OCI-LY7 (cell line): ENCODE measurements at places on chromosomes 2 and 18.
A peak's percentile ranks its signal among the peaks of the same experiment; 100 is the strongest.

DNA sequence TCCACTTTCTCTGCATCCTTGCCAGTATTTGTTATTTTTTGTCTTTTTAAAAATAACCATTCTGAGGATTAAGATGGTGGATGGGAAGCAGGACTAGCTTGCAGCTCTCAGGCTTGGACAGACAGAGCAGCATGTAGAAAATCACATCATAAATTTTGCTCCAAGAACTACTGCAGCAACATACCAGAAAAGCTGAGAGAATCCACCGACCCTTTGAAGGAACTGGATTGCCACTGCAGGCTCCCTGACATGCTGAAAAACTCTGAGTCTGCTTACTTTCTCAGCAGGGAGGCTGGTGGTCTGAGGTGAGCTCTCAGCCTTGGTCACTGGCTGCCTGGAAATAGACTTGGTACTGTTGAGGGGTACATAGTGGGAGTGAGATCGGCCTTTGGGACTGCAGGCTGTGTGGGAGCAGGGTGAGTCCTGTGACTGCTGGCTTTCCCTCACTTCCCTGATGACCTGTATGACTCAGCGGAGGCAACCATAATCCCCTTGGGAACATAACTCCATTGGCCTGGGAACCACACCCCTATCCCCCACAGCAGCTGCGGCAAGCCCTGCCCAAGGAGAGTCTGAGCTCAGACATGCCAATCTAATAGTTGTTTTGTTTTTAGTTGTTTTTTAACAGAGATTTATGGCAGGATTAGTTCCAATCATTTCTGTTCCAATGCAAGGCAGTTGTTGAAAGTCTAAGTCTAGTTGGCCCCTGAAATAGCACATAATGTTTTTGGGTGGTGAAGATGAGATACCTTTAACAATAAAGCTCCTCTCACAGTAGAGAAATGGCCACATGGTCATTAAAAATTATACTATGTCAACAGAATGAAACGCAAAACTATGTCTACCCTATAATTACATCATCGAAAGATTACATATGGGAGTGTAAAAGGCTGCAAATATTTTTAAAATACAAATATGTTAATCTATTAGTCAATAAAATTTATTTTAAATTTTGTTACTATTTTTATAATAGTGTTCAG is 414.2 kb upstream of the CHAC2 start:
- DNase-seq = no peak

DNA sequence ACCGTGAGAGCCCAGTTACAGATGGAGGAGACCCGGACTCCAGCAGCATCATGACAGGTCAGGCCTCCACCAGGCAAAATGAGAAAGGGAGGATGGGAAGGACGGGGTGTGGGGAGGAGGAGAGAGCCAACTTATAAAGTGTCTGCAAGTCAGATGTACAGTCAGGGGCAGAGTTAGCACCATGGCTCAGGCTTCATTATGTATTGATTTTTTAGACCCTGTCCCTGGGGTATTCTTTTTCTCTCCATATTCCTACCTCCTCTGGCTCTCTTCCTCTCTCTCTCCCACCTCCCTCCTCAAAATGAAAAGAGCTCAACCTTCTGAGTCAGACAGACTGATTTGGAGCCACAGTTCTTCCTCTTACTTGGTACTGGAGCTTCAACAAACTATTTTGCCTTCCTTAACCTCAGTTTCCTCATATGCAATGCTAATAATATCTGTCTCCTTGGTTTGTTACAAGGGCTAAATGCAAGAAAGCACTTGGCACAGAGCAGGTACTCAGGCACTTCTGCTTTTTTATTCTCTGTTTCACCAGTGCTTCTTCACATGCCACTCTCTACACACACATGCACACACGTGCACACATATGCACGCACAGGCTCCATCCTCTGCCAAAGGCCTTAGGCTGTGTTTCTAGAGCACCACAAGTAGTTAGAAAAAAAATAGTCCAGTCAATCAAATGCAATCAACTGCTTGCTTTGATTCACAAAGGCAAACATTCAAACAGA is 92.3 kb upstream of the PKDCC start:
- DNase-seq = peak; percentile 7

DNA sequence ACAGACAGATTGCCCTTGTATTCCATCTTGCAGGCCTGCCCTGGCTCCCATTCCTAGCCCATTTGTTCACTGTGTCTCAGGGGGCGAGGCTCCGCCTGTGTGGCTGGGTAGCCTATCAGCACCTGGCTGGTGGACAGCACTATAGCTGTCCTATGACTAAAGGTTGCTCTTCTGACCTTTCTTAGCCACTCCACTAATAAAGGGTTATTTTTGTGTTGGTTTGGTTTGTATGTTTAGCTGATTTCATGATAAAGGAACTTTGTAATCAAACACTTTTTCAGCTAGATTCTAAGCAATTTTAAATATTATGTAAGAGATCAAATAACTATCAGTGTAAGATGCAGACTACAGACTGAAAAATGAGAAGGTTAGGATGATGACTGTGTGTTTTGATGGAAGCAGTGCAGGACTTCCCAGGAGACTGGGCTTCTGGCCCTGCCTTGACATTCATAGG is 72.2 kb downstream of the CRIM1 start:
- DNase-seq = no peak

- peak; percentile 43 for DNase-seq
Observed at GRCh38 chr2:230814616-230815015, 50.1 kb upstream of the ITM2C start.

DNA sequence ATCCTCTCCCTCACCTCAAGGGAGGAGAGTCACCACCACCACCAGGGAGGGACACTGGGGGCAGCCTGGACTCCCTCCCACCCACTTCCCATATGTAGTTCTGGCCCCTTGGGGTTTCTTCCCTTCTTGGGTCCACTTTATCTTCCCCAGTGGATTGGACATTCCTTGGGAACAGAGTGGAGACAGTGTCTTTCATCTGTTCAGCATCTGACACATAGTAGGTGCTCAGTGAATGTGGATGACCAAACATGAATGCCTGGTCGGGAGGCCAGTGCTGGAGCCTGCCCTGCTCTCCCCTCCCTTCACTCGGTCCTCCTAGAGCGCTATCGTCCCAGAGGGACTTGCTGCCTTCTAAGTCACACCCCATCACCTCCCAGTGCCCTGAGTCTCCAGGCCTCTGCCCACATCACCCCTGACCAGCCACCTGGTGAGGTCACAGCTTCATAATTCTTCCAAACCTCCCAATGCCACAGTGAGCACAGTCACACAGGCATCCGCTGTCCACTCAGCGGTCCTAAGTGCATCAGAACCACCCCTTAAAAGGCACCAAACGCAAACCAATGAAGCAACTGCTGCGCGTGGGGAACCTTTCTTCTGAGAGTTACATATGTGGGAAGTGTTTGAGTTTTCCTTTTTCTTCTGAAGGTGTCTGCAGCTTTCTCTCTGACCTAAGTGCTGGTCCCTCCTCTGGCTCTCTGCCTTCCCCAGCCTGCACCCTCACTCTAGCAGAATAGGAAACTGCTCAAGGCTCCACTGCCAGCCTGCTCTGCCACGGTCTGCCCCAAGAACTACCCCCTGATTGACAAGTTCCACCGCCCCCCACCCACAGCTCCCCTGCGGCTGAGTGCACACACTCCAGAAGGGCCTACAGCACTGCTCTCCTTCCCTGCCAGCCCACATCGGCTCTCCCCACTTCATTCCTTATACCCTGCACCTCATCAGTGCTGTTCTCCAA is 7.2 kb upstream of the SFXN5 start:
- no peak for DNase-seq

GRCh38 chr2:156338578-156338977 is 6.1 kb upstream of the NR4A2 start:
- DNase-seq = no peak

DNA sequence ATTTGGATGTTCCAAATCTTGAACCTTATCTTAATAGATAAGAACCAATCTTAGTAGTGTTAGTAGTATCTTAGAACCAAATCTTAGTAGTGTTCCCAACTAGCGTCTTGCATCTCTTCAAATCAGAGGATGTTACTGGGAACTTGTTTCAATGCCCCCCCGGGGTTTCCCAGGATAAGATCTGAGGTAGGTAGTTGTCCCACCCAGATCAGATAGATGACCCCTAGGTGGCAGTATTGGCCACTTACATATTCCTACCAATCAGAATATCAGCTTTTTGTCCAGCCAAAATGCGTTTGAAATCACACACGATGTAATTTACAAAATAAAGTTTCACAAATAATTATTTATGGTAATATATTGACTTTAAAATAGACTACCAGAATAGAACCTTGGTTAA is 314.8 kb downstream of the MBD2 start:
- DNase-seq = peak; percentile 41

DNA sequence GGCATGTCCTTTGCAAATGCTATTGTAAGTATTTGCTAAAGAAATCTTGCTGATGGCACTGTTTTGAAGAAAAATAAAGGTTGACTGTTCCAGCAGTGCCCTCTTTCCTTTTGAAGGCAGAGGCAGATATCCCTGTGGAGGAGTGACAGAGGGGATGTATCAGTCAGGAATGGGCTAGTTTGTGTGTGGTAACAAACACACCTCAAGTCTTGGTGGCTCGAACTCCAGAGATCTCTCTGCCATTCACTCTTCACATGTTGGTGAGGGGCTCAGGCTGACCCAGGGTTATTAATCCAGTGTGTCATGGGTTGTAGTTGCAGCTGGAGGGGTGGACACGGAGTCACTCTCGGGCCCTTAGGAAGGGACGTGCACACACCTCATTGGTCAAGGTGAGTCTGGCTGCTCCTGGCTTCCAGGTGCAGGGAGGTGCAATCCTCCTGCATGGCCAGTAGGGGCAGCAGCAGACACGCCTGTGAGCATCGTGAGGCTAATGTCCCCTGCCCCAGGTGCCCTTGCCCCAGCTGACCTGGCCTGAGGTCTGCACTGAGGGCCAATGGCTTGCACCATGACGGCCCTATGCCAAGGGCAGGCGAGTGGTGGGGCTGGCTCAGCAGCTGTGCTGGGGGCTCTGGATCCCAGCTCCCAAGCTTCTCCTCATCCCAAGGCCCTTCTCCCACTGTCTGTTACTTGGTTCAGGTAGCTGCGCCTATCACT is 146.5 kb downstream of the ASB1 start:
- peak; percentile 29 for DNase-seq

DNA sequence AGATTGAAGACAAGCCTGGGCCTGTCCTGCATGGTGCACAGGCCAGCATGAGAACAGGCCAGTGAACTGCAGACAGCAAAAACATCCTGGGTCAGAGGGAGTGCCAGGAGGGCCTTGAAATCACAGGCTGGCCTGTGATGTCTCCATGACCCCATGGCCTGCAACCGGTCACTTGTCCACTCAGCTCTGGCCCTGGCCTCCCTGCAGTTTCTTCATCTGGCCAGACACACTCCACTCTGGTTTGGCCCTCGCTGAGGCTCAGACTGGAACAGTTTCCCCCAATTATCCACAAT is 12.6 kb downstream of the CYRIA start:
- DNase-seq = no peak

- DNase-seq = no peak
Observed at GRCh38 chr2:200320344-200320743, 13.9 kb downstream of the SPATS2L start.

DNA sequence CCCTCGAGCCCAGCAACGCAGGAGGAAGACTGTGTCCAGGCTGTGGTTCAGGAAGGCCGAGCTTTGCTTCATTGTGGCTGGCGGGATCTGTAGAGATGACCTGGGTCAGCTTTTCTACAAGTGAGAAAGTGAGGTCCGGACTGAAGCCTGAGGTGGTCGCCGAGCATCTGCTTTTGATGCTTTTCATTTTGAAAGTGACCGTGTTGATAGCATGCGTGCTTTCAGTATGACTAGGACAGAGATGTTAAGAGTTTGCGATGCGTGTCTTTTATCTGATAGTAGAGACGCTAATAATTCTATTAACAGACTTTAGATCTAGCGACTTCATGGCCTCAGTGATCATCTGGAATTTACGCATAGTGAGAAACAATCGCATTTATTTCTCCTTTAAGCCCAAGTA is 28.1 kb downstream of the CTDP1 start:
- no peak for DNase-seq

DNA sequence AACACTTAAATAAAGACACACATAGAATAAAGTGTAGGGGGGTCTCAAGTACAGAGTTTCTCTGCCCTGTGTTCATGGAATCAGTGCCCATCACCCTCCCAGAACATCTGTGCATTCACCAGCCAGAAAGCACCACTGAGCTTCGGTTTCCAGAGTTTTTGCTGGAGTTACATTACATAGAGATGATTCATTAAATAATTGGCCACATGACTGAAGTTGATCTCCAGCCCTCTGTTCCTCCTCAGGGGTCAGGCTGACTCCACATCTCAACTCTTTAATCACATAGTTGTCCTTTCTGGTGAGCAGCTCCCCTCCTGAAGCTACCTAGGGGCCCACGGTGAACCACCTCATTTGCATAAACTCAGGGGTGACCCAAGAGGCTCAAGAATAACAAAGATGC is 129.8 kb downstream of the METTL4 start:
- no peak for DNase-seq

DNA sequence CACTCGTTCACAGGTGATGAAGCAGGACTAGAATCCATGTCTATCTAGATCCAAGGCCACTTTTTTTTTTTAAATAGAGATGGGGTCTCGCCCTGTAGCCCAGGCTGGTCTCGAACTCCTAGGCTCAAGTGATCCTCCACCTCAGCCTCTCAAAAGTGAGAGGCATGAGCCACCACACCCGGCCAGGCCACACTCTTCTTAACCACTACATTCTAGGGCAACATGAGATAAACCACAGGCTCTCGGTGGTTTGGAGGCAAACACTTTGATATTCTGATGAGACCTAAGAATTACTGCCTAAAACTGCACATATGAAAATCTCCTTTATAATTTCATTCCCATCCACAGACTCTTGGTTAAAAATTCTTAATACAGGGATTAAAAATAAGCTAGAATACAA is 51.8 kb downstream of the USP34 start:
- peak; percentile 45 for DNase-seq

DNA sequence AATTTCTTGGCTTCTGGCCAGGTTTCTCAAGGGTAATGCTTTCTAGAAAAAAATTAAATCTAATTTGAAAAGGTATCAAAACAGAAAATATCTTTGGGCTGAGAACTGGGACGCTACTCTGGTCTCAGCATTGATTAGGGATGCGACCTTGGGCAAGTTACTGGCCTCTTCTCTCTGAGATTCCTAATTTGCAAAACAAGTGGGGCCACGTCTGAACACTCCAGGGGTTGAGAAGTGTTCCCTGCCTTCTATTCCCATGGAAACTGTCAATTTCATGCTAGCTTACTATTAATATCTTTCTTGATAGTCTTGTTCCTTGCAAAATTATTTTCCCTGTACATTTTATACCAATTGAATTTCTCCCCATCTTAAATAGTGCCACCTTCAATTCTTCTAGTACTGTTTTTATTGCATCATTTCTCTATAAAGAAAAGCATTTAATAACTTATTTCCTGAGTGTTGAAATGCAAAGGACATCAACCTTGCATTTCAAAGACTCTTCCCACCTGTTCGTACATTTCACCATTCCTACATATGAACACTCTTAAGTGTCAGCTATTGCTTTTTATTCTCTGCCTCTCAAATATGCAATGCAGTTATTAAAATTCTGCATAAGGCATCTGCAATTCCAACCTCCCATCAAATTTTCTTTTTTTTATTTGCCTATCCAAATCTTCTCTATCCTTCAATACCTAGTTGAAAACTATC is 118.3 kb upstream of the DSEL start:
- no peak for DNase-seq

- no peak for DNase-seq
Observed at GRCh38 chr2:119293900-119294299, 70.3 kb downstream of the STEAP3 start.
